A673 (cell line): ENCODE measurements at places on chromosomes 5 and 9. TPM values are rescaled to one million over a fixed set of nuclear protein-coding genes. Genes with fewer than 3 reads are reported as not detected.

DNA sequence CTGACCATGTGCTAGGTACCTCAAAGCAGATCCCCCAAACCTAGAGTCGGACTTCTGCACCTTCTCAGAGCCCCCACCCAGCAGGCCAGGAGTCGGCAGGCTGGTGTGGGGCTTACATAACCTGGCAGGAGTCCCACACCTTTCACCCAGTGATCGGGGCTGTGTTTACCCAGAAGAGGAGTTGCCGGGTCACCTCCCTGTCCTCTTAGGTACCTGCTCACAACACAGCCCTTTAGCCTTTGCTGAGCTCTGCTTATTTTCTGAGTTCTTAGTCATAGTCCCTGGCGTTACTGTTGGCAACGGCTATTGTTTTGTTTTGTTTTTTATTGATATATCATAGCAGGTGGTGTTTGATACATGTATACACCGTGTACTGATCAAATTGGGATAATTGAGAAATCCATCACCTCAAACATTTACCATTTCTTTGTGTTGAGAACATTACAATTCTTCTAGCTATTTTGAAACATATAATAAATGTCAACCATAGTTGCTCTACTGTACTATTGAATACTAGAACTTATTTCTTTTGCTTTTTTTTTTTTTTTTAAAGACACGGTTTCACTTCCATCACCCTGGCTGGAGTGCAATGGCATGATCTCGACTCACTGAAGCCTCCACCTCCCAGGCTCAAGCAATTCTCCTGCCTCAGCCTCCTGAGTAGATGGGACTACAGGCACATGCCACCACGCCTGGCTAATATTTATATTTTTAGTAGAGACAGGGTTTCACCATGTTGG is 10.4 kb upstream of the EEIG1 start:
- H3K27me3 ChIP-seq: no peaks in the 10 kb centered on the region
- H3K4me1 ChIP-seq: no peaks in the 10 kb centered on the region
- DNase-seq: no peak
- H3K4me3 ChIP-seq: no peak overlapping the region

DNA sequence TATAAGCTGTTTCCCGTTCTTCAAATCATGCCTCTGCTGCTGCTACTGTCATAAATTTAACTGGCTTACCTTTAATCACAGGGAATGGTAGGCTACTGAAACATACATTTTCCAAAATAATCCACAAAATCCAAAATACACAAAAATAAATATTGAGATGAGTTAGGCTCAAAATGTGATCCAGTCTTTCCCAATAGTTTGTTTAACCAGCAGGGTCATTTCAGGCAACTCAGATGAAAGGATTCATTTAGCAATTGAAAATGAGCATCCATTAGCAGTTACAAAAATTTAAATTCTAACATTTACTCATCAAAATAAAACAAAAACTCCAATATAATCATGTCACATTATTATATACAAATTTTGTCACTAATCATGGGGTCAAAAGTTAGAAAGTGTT is 1015.6 kb upstream of the DMAC1 start:
- no peaks in the 10 kb centered on the region for H3K4me1 ChIP-seq
- no peak for DNase-seq
- peaks cover 41% of the 10 kb centered on the region for H3K27me3 ChIP-seq
- H3K27ac ChIP-seq: no peak overlapping the region

GCNT4 gene
- total RNA-seq: 1.9 and 2.5 TPM in 2 replicates

INSYN2B gene
- 5.6 and 10.8 TPM in 2 replicates for total RNA-seq

DNA sequence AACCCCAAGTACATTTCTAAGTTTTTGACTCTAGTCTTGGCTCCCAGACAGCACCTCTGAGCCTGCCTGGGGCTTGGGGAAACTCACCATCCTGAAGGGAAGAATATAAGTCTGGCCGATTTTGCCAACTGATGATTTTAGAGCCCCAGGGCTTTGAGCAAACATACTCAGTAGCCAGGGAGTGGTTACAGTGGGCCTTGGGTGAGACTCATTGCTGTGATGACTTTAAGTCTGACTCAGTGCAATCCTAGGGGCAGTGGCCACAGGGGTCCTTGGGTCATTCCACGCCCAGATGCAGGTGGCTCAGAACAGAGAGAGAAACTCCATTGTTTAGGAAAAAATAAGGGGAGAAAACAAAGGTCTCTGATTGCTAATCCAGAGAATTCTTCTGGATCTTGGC is 312.0 kb upstream of the EDIL3 start:
- no peak for DNase-seq
- H3K36me3 ChIP-seq: no peaks in the 10 kb centered on the region
- no peak overlapping the region for H3K27ac ChIP-seq
- no peaks in the 10 kb centered on the region for H3K27me3 ChIP-seq
- no peaks in the 10 kb centered on the region for H3K4me1 ChIP-seq

DNA sequence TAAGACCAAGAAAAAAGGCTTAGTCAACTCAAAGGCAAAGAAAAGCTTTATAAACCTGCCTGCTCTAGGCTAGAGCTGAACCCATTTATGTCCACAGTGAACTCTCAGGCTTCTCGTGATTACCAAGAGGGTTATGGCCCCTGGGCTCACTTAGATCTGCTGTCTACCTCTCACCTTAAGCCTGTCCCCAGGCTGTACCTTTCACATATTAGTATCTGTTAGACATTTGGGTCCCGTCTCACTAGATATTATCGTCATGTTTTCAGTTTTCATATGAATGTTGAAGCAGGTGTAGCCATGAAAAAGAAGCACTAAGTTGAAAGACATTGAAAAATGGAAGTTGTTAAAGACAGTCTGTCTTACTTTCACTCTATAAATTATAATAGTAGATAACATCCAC is 75.2 kb upstream of the COX7C start:
- H3K4me1 ChIP-seq: no peaks in the 10 kb centered on the region
- no peak overlapping the region for H3K27ac ChIP-seq
- H3K27me3 ChIP-seq: no peaks in the 10 kb centered on the region
- no peak for DNase-seq

SLU7 gene
- total RNA-seq: 37.4 and 43.1 TPM in 2 replicates

GRCh38 chr5:132941331-132941730 is 22.1 kb downstream of the AFF4 start:
- no peaks in the 10 kb centered on the region for H3K4me1 ChIP-seq
- H3K36me3 ChIP-seq: peaks cover 3% of the 10 kb centered on the region
- no peaks in the 10 kb centered on the region for H3K27me3 ChIP-seq
- H3K27ac ChIP-seq: no peak overlapping the region
- no peak overlapping the region for H3K4me3 ChIP-seq
- no peak for DNase-seq

GRAMD2B gene
- total RNA-seq: 2.1 and 2.6 TPM in 2 replicates

SLIT3 gene
- total RNA-seq: not detected in 2 replicates

DNA sequence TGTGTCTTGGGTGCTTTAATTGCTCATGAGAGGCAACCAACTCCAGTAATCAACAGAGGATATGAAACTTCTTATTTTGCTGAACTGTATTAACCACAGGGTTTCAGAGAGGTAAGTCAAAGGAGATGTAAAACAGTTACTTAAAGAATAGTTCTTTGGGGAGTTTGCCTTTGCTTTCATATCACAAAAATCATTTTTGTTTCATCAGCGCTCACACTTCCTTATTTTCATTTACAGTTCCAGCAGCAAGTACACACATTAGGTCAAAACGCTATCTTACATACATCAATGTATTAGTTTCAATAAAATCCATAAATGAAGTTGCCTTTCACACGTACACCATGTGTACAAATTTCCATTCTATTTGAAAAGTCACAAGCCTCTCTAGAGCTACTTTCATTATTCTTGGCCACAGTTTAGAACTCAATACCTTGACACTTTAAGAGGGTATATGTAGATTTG is 50.1 kb downstream of the ST8SIA4 start:
- no peaks in the 10 kb centered on the region for H3K36me3 ChIP-seq
- peaks cover 5% of the 10 kb centered on the region for H3K4me1 ChIP-seq
- H3K27me3 ChIP-seq: no peaks in the 10 kb centered on the region
- H3K27ac ChIP-seq: no peak overlapping the region

DNA sequence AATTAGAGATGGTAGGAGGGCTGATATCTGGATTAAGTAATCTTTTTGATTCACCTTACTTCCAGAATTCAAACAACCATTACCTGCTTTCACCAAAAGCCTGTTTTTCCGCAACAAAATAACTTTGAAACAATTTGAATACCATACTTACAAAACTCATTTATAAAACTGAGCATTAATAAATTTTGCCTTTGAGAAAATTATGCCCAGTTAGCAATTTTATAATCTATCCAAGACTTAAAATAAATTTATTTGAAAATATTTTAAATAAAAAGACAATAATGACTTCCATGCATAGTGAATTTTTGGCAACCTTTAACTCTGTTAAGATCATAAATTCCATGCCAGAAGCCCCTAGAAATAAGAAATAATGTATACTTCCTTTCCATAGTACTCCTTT is 71.3 kb upstream of the FTMT start:
- no peak overlapping the region for H3K27ac ChIP-seq
- DNase-seq: no peak
- H3K4me3 ChIP-seq: no peak overlapping the region
- H3K27me3 ChIP-seq: peaks cover 3% of the 10 kb centered on the region
- no peaks in the 10 kb centered on the region for H3K36me3 ChIP-seq
- no peaks in the 10 kb centered on the region for H3K4me1 ChIP-seq

DNA sequence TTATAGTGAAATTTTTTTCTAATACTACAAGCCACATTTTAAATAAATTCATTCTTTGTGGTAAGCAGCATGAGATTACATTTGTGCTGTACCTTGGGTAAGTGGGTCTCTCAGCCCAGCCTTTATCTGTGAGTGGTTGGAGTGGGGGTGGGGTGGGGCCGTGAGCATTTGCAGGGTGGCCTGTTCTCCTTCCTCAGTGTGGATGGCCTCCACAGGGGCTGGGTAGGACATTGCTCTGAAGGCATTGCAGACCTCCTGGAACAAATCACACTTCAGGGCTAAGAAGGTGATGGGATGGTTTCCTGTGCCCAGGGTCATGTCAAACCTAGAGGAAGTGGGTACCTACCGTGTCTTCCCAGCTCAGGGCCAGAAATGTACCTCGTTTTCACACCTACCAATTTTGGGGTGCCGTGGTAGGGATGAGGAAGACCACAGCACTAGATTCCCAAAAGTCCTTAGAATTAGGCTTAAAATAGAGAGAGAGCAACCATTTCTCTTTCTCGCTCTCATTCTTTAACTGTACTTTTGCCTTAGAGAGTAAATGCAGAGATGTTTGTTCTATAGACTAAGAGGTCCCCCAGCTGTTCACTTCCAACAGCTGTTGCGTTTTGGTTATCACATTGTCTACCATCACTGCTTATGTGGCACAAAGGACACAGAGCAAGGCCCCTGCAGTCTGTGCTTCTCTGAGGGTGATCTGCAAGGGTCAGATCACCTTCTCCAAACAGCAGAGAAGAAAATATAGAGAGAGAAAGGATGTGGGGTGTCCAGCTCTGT is 83.4 kb upstream of the CTSL start:
- peak overlapping the region; percentile 53 for H3K27ac ChIP-seq
- peaks cover 100% of the 10 kb centered on the region for H3K36me3 ChIP-seq
- no peak overlapping the region for H3K4me3 ChIP-seq
- no peak for DNase-seq

DNA sequence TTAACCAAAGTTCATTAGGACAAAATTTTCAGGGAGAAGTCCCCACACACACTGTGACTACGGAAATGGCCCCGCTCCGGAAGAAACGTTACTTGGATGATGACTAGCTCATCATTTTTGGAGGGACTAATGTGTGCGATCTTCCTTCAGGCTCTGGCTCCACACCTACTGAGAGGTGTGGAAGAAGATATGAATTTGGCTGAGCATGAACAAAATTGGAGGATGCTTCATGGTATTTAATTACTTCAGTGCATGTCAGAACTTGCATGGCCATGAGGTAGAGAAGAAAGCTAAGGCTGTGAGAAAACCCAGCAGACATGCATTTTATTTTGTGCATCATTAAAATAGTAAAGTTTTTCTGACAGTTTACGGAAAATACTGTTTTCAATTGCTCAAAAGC is 202.1 kb upstream of the TLE4 start:
- no peaks in the 10 kb centered on the region for H3K4me1 ChIP-seq
- H3K36me3 ChIP-seq: no peaks in the 10 kb centered on the region
- H3K27ac ChIP-seq: no peak overlapping the region
- no peak for DNase-seq

- H3K4me3 ChIP-seq: no peak overlapping the region
- DNase-seq: peak; percentile 4
- H3K27me3 ChIP-seq: no peaks in the 10 kb centered on the region
Observed at GRCh38 chr9:18438300-18438925, 35.5 kb upstream of the ADAMTSL1 start.

DNA sequence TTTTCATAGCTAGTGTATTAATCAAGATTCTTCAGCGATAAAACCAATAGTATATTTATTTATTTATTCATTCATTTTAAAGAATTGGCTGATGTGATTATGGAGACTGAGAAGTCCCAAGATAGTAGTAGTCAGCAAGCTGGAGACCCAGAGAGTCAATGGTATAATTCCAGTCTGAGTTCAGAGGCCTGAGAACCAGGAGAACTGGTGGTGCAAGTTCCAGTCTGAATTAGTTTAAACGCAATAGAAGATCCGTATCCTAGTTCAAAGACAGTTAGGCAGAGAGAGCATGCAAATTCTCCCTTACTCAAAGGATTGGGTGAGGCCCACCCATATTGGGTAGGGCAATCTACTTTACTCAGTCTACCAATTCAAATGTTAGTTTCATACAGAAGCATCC is 364.2 kb upstream of the RPS23 start:
- no peak overlapping the region for H3K4me3 ChIP-seq
- no peak overlapping the region for H3K27ac ChIP-seq
- no peaks in the 10 kb centered on the region for H3K36me3 ChIP-seq
- H3K27me3 ChIP-seq: peaks cover under 1% of the 10 kb centered on the region
- no peak for DNase-seq
- H3K4me1 ChIP-seq: peaks cover 22% of the 10 kb centered on the region

DNA sequence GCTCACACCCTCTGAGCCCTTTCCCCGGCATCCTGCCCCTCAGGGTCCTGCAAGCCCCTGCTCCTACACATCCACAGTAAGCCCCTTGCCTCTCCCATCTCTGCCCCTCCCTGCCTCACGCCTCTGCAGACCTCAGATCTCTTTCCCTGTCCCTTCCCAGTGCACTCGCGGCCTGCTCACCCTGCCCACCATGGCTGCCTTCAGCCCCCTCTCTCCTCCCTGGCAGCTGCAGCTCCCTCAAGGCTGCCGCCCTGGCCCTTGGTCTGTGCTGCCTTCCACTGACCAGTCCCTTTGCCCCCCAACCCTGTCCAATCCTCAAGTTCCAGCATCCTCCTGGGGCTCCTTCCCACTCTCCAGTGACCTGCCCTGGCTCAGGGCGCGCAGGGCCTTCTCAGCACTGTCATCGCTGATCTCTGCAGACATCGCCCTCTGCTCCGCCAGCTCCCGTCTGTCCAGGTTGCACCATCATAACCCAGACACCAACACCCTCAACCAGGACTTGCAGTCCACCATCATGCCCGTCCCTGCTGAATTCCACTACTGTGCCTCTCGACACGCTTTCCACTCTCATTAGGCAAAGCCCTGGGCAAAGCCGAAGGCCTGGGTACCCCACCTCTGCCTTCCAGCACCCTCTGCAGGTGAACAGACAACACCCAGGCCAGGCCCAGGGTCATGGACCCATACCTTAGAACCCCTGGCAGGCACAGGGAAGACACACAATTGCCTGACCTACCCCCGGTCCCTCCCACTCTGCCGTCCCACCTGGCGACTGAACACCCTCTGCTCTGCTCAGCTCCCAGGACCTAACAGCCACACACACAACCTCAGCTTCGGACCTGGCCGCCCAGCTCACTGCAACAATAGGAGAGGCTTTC is 97.8 kb upstream of the RUFY1 start:
- no peaks in the 10 kb centered on the region for H3K4me1 ChIP-seq
- no peak for DNase-seq
- no peaks in the 10 kb centered on the region for H3K36me3 ChIP-seq

GRCh38 chr9:3200331-3200774 is 325.4 kb downstream of the RFX3 start:
- no peaks in the 10 kb centered on the region for H3K27me3 ChIP-seq
- no peaks in the 10 kb centered on the region for H3K36me3 ChIP-seq
- no peak overlapping the region for H3K27ac ChIP-seq
- no peaks in the 10 kb centered on the region for H3K4me1 ChIP-seq
- DNase-seq: no peak
- no peak overlapping the region for H3K4me3 ChIP-seq

ENTPD2 gene
- not detected in 2 replicates for total RNA-seq
